ENCODE measurements at places on chromosomes 7 and 10.

- peak; percentile 58 for DNase-seq
Measured at GRCh38 chr7:17234398-17235031, 63.9 kb upstream of the AHR start.

DNA sequence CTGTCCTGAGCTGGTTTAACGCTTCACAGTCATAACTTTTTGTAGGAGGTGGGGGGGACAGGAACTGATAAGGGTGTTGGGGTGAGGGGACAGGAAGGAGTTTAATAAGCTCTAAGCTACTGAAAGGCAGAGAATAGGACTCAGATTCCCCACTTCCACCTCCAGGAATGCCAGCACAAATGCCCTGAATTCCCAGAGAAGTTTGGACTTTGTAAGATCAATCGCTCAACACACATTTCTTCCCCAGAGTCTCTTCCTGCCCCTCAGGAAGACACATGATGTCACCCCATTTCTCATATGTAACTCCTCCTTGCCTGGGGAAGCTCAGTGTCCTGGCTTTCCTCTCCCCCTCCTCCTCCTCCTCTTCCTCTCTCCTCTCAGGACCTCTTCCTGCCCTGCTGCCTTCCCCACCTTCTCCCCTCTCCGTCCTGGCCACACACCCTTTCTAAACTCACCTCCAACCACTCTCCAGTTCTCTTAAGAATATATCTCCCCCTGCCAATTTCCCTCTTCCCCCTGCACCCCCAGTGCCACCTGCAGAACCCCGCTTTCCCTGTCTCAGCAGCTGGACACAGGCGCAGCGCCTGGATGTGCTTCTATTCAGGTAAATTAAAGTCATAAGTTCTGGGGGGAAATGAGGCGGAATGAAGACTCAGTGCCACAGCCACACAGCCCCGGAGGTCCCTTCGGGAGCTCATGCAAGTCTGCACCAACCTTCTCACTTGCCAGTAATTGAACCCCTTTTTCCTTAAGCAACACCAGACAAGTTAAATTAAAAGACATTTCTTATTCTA, 5.3 kb upstream of the LOXL4 start:
- DNase-seq = no peak

DNA sequence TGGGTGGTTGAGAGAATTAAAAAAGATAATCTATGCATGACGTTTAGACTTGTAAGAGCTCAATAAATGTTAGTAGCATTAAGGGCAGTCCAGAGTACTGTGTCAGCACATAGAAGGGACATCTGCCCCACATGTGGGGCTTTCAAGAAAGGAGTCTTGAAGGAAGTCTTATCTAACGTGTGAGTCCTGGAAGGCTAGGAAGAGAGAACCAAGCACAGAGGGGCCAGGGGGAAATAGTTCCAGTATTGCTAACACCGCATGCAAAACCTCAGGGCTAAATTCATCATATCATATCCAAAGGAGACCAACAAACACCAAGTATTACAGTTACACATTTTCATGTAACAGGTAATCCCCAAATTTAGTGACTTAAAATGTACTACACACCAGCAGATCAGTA, 122.7 kb downstream of the AOAH start:
- no peak for DNase-seq

DNA sequence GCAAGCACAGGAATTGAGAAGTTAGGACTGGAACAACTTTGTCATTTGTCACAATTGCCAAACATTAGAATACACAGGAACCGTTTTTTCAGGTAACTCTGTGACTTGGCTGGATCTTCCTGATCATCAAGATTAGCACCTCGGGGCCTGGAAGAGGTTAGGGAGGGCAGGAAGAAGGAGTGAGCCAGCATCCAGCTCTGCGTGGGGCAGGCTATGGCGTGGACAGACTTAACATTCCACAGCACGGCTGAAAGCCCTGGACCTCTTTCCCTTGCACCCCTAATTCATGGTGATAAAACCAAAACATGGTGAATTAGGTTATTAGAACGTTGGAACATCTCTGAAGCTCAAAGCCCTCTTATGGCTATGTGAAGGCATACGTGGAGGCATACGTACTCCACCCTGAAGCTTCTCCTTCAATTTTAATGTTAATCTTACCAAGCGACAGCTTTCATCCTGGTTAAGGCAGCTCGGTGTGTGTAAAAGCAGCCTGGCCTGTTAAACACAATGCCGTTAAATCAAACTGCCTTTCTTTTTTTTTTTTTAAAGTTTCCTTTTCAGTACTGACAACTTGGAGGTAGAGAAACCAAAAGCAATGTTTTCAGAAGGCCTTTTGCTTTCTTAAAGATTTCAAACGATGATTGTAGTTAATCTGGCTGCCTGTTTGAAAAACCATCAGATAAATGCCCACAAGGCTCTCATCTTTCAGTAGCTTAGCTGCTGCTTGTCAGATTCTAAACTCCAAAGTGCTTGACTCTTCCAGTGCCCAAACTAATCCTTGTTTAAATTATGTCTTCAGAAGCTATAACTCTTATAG, 4.5 kb downstream of the GRK5 start:
- no peak for DNase-seq

DNA sequence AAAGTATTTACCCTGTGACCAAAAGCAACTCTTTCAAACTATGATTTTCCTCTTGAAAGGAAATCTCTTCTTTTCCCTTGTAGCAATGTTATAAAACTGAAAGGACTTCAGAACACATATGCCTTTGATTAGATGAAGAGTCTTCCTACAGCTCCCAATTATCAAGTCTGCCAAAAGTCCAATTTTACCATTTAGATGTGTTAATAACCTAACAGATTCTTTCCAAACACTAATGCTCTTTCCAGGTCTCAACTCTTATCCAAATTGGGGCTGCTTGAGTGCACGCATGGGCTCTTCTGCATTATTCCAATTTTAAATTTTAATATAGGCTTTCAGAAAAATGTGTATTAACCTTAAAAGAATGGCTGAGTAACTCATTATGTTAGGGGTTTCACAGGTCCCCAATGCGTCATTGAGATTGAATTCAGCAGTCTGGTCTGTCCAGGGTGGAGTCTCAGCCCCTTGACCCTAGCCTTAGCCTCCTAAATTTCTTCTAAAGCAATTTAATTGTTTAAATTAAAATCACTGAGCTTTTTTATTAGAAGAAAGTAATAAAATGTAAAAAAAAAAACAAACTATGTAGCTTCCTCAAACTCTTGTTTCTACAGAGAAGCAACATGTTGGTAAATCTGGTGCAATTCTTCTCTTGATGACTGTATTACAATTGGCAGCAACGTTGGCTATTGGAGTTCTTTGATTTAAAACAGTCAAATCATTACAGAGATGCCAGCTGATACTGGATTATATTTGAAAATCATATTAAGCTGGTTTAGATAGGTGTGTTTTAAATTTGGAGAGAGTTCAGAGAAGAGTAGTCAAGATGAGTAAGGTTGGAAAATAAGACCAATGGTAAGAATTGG, 170.4 kb downstream of the DKK1 start:
- no peak for DNase-seq

DNA sequence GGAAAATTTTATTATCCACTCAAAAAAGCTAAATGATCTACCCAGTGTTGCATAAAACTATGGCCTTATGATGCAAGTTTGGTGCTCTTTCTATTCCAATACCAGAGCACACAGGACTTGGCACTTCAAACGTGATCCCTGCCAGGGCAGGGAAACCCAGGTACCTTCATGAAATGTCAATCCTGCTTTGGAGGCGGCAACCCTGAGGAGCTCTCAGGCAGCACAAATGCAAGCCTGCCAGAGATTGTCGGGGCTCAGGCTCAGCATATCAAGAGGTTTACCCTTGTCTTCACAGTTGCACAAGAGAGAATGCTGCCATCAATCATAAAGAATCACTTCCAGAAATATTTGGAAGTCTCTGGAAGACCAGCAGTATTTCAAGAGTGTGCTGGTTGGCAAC, 151.5 kb downstream of the GLI3 start:
- no peak for DNase-seq

- DNase-seq = no peak
Measured at GRCh38 chr10:114914560-114914959, 23.4 kb upstream of the TRUB1 start.

DNA sequence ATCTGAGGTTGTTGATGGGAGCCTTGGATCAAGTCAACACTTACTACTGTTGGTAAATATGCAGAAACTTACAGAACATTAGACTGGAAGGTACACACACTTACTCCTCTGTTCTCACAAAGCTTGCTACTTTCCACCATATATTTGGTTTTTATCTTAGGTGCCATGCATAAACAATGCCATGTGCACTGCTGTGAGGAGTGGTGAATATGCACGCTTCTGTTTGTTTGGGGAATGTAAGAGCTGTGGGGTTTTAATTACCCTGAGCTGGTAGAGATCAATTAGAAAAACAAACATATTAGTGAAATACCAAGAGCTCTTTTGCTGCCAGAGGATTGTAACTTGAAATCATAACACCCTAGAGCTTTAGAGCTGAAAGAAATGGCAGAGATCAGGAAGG, 79.8 kb upstream of the ARID5B start:
- DNase-seq = no peak

GRCh38 chr10:104824380-104825006, 183.4 kb downstream of the SORCS3 start:
- no peak for DNase-seq

DNA sequence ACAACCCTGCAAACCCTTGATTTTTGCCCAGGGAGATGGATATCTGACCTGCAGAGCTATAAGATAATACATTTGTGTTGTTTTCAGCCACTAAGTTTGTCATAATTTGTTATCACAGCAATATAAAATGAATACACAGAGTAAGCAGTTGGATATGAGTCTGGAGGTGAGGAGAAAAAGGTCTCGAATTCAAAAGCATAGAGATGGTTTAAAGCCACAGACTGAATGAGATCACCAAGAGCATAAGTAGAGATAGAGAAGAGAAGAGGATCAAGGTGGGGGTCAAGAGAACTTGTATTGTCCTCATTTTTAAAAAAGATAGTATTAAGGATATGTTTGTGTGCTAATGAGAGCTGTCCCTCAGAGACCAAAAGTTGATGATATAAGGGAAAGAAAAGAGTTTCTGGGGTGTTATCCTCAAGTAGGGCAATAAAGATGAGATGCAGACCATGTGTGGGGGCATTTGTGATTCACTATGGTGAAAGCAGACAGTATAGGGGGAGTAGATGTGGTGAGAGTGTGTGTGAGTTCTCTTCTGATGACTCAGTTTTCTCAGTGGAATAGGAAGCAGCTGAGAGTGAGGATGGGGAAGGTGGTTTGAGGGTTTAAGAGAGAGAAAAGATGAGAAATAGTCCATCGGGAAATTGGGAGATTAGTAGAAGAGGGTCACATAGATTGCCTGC, 25.8 kb upstream of the PCGF5 start:
- DNase-seq = no peak

- no peak for DNase-seq
Measured at GRCh38 chr7:2086229-2086628, 146.5 kb downstream of the MAD1L1 start.

GRCh38 chr10:110783509-110784107, 88.1 kb upstream of the PDCD4 start:
- no peak for DNase-seq

- no peak for DNase-seq
Measured at GRCh38 chr7:154167807-154168206, 115.6 kb downstream of the DPP6 start.

DNA sequence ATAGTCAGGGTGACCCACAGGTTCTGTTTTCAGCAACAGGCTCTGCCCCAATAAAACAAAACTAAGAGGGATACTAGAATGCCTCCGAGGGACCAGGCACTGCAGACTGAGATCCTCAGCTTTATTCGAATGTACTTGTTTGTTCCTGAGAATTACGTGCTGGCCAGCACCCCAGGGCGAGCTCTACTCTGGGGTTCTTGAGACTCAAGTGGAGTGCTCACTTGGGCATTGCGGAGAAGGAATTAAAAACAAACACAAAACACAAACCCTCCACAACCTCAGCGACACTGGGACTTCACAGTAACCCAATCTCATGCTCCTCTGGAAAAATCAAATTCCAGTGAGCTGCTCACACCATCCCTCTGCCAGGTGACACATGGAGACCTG, 250.7 kb downstream of the TNS3 start:
- no peak for DNase-seq

DNA sequence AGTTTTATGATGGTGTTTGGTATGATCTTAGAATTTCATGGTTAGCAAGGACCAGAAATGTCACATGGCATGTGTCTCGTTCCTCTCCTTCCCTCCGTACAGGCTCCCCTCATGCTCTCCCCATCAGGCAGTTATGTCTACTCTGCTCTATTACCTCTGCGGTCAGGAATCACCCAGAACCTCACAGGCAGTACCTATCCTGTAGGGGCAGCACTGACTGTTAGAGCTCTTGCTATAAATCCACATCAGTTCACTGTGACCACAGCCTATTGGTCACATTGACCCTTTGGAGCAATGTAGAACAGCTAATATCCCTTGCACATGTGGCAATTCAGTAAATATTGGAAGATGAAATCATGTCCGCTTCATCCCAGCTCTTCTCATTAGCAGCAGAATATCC, 151.8 kb downstream of the WNT2 start:
- no peak for DNase-seq

DNA sequence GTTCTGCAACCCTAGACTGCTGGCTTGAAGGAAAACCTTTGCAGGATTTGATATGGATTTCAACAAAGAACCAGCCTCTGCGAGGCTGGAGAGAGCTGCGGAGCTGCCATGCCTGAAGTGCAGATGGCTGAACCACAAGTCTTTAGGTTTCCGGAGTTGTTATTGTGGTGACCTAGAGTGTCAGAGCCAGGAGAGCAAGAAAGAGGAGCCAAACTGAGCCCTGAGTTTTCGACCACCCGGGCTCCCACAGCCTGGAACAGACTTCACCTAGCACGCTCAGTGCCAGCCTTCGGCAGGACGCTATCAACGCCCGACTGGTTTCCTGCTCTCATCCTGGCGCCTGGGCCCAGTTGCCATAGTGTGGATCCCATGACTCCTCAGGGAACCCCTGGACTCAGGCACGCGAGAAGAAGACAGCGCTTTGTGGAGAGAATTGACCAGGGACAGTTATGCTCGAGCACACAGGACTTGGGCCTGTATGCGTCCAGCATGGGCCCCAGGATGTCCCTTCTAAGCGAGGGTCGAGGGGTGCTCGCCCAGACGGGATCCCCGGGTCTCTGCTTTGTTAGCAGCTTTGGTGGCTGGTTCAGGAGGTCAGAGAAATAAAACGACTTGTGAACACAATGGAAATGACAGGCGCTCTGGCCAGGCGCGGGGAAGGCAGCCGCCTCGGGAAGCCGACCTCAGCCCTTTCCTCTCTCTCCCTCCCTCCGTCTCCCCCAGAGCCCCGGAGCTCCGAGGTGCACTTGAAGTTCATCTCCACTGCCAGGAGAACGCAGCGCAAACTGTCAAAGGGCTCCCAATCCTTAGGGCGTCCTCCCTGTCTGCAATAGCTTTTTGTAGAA, 1.8 kb upstream of the GAD2 start:
- no peak for DNase-seq

Measured in epithelial cell of prostate (primary cell).